ENCODE measurements at places on chromosomes 6 and 20.
A peak's percentile ranks its signal among the peaks of the same experiment; 100 is the strongest.

- DNase-seq, result no peak
Measured at GRCh38 chr20:60087563-60088105, 129.4 kb downstream of the CDH26 start.

- no peak for DNase-seq
Measured at GRCh38 chr20:52139986-52140385, 51.6 kb downstream of the ZFP64 start.

DNA sequence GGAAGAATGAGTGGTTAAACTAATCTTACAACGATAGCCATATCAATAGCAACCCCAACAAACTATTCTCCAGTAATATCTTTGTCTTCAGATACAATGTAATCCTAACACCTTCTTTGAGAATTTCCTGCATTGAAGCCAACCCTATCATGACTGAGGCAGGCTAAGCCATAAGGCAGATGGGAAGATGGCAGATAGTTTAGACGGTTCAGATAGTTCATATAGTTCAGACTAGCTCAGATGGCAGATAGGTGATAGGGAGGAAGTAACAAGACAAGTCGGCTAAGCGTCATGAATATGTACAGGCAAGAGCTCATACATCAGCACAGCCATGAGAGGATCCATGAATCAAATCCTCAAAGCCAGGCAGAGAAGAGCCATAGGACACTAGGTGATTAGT lies 39.1 kb upstream of the BEND6 start:
- DNase-seq, result no peak

DNA sequence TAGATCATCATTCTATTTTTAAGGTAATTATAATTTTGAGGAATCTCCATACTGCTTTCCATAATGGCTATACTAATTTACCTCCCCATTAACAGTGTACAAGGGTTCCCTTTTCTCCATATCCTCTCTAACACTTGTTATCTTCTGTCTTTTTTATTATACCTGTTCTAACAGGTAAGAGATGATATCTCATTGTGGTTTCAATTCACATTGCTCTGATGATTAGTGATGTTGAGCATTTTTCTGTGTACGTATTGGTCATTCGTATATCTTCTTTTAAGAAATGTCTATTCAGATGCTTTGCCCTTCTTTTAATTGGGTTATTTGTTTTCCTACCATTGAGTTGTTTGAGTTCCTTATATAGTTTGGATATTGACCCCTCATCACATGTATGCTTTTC lies 81.6 kb upstream of the SCAF8 start:
- DNase-seq, result no peak

DNA sequence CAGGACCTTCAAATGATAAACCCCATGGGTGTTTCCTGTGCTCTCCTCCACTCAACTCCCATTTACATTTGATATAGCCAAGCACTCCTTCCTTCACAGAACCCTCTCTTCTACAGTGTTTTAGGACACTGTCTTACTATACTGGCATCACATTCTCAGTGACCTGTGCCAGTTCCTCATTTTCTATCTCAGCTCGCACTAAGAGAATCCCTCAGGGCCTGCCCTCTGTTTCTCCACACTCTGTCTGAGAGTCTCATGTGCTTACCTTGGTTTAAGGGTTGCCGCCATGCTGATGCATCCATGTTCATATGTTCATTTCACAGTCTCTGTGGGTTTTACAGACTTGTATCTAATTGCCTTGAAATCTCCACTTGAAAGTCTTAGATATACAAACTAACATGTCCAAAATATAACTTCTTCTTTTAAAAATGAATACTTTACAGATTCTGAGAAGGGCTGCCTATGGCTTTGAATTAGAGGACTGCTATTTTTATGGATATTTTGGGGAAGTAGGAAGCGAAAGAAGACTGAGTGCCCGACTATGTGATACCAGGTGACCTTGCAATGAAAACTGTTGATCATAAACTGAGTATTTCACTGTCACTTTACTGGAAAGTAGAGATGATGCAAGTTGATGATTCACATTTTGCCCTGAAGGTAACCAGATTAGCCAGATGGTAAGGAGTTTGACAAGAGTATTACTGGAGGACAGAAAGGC lies 153.1 kb upstream of the SIM1 start:
- DNase-seq, result peak; percentile 87

- DNase-seq, result no peak
Measured at GRCh38 chr6:32867022-32867477, 13.1 kb downstream of the PSMB9 start.

DNA sequence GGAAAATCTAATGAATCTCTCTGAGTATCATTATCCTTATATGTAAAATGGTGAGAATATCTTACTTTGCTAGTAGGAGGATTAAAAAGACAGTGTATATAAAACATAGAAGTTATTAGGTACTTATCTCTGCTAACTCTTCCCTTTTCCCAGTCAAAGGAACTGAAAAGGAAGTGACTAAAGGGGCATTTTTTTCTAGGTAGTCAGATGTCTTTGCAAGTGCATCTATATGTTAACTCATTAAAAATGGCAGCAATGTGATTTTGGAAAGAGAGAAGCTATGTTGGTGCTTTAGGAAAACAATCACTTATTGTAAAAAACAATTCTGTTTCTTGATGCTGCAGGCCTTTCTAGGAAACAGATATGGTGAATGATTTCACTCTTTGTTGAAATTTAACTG lies 180.9 kb downstream of the SAMD5 start:
- DNase-seq, result no peak

DNA sequence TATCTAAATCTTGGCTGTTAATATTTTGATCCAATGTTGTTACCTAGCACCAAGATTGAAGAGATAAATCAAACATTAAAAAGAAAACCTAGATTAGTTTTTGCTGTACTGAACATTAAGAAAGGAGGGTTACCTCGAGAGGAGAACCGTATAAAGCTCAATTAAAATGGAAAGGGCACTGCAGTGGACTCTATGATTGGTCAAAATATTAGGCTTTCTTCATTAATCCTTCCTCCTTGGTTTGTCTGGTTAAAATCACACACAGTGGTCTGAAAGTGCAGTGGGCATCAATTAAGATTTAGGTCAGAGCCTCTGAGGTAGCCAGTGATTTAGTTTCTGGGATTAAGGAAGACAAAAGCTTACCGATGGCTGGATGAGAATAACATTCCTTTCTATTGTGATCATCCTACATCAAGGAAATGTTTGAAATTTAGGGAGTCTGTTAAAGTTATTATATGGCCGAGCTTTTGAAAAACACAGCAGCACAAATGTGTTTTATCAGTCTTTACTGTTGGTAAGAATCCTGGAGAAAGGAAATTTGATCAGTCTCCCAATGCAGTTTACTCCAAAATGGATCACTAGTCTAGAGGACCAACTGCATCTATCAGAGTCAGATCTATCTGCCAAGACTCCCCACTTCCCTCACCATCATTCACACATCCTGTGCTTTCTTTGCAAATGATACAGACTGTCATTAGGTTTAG lies 134.6 kb upstream of the NEDD9 start:
- DNase-seq, result peak; percentile 29

GRCh38 chr6:107716688-107717089 lies 107.4 kb downstream of the SCML4 start:
- peak; percentile 97 for DNase-seq

GRCh38 chr6:153125032-153125431 lies 6.0 kb downstream of the RGS17 start:
- DNase-seq, result no peak

GRCh38 chr6:168183613-168183970 lies 104.6 kb upstream of the FRMD1 start:
- DNase-seq, result no peak

DNA sequence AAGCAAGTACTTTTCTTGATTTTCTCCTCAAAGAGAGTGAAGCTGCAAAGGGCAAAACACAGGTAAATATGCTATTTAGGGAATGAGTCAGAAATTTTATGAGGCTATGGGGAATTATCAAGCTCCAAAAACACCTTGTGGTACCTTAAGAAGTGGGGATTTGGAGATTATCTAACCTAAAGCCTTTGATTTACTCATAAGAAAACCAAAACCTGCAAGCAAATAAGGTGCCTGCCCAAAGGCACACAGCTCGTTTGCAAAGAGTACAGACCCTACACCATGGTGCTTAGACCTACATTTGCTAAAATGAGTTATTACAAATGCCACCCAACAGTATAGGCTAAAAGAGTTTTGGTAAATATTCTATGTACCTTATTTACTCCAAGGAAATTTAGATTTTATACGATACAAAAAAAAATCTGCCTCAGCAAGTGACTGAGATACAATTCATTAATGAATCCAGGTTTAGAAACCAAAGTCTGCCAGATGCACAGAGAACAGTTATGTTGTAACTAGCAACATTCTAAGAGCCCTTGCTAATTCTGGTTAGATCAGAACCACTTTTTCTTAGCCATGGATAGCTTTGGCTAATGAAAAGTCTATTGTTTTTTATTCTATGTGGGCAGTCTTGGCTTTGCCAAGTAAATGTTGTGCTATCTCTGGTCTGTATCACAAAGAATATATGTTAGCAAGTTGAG lies 101.5 kb downstream of the KHDC1L start:
- no peak for DNase-seq

GRCh38 chr6:28383235-28384142 lies 16.1 kb downstream of the ZSCAN12 start:
- DNase-seq, result no peak

DNA sequence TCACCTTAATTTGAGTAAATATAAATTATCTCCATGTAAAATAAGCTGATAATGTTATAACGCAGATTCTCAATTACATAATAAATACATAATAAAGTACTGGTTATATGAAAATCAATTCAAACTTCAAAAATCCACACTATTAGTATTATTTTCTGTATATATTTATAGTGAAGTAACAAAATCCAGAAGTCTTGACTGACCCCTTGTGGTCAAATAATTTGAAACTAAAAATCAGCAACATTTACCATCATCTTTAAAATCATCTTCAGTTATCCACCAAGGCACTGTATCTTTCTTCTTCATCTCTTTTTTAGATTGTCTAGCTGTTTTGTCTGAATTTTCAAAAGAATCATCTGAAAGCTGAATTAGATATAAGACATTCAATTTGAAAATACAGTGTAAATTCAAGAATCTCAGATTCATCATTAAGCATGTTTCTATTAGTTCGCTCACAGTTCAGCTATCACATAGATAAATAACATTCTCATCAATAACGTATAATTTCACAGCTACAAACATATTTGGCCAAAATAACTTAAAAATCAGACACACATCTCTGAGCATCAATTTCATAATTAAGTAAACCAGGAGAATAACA lies 6.5 kb downstream of the CEP162 start:
- no peak for DNase-seq

- no peak for DNase-seq
Measured at GRCh38 chr6:124200661-124201060, 397.0 kb downstream of the NKAIN2 start.

DNA sequence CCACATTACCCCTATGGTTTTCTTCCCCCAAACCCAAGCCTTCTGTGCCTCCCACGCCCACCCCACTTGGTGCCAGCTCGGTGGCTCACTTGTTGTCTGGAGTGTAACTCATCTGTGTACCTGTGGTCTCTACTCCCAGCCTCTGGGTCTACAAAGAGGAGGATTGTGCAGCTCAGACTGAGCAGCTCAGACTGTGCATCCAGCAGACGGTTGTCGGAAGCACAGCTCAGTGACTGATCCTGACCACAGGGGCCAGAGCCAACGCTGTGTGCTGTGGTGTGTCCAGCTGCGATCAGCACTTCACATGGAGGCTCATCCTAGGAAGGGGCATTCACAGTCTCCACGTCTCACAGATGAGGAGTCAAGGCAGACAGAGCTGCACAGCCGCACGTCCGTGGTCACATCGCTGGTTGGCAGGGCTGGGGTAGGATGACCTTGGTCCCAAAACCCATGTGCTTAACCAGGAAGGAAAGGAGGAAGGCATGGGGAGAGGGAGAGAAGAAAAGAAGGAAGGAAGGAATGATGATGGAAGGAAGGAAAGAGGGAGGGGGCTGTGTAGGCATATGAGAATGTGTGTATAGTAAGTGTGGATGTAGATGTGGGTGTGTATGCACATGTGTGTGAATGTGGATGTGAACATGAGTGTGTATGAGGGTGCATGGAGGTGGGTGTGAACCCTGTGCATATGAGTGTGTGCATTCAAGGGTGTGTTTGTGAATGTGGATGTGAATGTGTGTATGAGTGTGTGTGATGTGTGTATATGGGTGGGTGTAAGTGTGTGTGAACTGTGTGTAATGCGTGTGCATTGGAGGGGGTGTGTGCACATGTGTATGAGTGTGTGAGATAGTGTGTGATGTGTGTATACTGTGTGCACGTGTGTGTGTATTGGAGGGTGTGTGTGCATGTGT lies 28.2 kb upstream of the STX16 start:
- DNase-seq, result no peak

DNA sequence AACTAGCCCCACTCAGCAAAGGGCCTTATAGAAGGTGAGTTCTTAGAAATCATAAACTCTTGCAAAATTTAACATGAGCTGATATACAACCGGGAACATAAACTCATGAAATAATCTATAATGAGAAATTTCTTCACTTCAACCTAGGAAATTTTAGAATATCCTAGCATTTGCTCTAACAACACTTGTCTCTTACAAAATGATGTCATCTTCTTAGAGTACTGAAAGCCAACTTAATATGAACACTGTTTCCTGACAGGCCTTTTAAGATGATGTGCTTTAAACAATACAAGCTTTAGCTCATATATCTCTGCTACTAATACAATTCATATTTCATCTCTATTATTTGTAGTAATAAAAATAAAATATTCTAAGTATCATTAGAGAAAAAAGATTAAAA lies 932 bp downstream of the PACRG start:
- no peak for DNase-seq

GRCh38 chr6:138882369-138883017 lies 86.6 kb downstream of the ECT2L start:
- no peak for DNase-seq

GRCh38 chr20:32350421-32350820 lies 7.7 kb upstream of the ASXL1 start:
- no peak for DNase-seq

GRCh38 chr6:38476141-38476540 lies 163.6 kb downstream of the BTBD9 start:
- no peak for DNase-seq

GRCh38 chr6:106037060-106037459 lies 49.1 kb upstream of the PRDM1 start:
- DNase-seq, result no peak

DNA sequence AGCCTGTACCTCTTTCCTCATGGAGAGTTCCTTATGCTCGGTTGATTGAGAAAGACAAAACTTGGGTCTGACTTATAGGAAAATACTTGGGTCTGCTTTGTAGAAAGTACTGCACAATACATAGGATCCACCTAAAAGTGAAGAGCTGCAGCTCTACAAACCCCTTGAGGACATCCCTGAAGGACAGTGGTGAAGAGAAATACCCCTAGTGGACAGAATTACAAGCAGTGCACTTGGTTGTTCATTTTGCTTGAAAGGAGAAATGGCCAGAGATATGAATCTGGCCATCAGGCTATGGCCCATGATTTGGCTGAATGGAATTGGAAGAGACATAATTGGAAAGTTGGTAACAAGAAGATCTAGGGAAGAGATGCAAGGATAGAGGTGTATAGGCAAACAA lies 8.3 kb downstream of the CD24 start:
- DNase-seq, result no peak

GRCh38 chr6:154169193-154169847 lies 130.3 kb downstream of the OPRM1 start:
- DNase-seq, result peak; percentile 99

- no peak for DNase-seq
Measured at GRCh38 chr6:67358241-67358640, 1276.8 kb upstream of the ADGRB3 start.

GRCh38 chr20:4027590-4028265 lies 12.4 kb upstream of the RNF24 start:
- DNase-seq, result no peak
